Psoas muscle (tissue), 8 donors: ENCODE measurements at places on chromosomes 2 and 18. TPM values are rescaled to one million over a fixed set of nuclear protein-coding genes. Genes with fewer than 3 reads are reported as not detected.

- no peak for DNase-seq
Observed at GRCh38 chr2:56195563-56195962, 11.8 kb downstream of the CCDC85A start.

CNTNAP5 gene
- not detected for total RNA-seq

DNA sequence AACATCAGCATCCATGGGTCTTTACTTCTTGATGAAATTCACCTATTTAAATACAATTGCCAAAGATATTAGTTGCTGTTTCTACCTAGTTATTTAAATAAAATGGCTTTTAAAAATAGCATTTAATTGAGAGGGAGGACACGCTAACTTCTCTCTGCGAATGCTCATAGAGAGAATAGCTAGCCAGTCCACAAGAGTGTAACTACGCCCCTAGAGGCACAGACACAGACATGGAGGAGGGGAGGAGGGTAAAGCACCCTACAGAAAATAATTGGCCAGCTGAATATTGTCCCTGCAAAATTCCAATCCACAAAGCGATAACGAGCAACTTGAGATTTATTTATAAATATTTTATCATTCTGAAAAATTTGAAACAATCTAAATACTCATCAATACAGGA is 97.0 kb upstream of the PAPOLG start:
- no peak for DNase-seq

NPHP1 gene
- total RNA-seq, result 10.3 TPM

FAM110C gene
- not detected for total RNA-seq
